ENCODE measurements at places on chromosomes 5 and 9.

DNA sequence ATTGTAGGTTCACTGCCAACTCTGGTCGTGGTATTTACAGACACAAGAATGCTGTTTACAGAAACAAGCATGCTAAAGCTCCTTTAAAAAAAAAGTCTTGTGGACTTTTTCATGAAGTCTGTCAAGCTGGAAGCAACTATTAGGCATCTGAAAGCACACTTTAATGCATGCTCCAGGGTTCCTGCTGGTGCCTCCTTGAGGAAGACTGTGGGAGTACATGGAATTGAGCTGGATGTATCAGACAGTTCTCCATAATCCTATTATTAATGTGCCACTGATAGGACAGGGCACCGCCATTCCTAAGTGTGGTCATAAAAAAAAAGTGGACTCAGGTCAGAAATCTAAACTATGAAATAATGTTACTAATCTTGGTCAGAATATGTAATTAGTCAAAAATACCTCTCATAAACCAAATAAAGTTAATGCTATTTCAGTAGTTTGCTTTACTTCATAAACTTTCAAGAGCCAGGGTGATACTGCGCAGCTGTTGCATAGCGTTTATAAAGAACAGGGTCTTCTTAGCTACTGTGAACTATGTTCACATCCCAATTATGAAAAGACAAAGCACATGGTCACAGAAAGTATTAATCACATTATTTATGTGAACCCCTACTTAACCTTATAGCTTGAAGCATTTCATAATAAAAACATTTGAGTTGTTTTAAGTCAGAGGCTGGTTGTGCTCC lies 390.8 kb upstream of the PTGER4 start:
- DNase-seq = no peak

- no peak for DNase-seq
Observed at GRCh38 chr9:10921671-10922070, 308.9 kb upstream of the PTPRD start.

- DNase-seq = no peak
Observed at GRCh38 chr5:151219138-151219537, 4.8 kb downstream of the CCDC69 start.

- DNase-seq = no peak
Observed at GRCh38 chr5:77448831-77449230, 43.3 kb downstream of the WDR41 start.

DNA sequence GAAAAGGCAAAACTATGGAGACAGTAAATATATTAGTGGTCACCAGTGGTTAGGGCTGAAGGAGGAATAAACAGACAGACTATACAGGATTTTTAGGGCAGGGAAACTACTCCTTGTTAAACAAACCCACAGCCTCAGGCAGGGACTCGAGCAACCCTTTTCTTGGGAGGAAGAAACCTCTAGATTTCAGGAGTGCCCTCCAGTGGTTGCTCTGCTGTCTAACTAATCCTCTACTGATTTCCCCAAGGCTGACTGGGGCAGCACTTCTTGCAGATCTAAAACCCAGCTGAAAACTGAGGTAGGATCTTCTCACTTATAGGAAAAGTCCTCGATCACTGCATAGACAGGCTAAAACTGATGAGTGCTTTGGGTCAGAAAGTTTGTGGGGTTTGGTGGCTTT lies 176.8 kb downstream of the ISOC1 start:
- no peak for DNase-seq

DNA sequence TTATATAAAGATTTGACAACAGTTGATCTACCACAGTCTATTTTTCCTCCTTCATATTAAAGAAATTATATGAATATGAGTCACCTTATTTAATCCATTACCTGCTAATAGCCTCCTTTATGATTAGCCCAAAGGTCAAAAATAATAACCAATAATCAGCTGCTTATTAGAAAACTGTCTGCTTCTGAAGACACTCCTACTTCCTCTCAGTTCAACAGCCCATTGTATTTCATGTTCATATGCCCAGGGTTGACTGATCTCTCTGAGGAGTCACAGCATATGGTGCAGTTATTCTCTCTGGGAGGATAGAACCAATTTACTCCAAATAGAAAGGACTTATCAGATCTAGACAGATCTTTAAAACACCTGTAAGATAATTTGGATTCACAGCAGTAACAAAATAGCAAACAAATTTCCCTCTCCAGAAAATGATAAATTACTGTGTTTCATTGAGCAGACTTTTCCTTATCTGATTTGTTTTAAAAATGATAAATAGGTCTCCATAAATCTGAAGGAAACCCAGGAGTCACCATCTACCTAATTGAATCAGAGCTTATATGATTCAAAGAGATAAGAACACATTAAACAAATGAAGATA lies 180.4 kb upstream of the ITGA1 start:
- no peak for DNase-seq
